CD4-positive, alpha-beta T cell treated with Interleukin-10 for 1 hour (primary cell): ENCODE measurements at places on chromosomes 4 and X.

GRCh38 chrX:52270453-52271116 is 85.9 kb downstream of the MAGED4 start:
- DNase-seq, result no peak

- DNase-seq, result no peak
Observed at GRCh38 chrX:1341545-1342184, 5.1 kb downstream of the IL3RA start.

DNA sequence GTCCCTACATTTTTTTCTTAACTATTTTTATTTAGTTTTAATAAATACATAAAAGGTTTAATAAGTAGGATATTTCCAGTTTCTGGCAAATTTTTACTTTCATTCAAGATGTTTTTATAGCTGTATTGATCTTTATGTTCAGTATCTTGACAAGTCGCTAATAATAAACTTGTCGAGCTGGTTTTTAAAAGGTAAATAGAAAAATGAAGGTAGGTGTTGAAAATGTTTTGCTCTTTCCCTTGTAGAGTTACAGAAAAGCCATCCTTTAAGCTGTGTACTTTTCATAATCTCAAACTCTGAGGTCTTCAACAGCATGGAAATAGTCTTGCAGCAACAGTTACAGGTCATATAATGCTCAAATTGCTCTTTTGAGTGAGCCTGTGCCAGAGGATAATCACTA is 52.6 kb downstream of the RS1 start:
- DNase-seq, result no peak

DNA sequence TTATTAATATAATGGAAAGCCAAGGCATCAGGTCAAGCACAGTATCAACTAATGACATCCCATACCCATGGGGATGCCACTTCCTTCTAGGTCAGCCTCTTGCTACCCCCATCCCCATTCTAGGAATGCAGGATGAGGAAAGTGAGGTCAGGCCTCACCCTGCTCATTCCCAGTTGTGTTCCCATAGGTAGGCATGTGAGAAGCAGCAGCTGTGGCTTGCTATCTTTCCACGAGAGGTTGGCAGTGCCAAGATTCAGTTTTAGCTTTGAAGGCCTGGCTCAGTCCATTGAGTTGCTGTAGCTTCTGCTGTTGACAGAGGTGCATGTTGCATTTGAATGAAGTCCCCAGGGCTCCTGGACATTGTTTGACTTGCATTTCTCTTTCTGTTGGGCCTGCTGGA is 15.5 kb downstream of the LONRF3 start:
- DNase-seq, result no peak

DNA sequence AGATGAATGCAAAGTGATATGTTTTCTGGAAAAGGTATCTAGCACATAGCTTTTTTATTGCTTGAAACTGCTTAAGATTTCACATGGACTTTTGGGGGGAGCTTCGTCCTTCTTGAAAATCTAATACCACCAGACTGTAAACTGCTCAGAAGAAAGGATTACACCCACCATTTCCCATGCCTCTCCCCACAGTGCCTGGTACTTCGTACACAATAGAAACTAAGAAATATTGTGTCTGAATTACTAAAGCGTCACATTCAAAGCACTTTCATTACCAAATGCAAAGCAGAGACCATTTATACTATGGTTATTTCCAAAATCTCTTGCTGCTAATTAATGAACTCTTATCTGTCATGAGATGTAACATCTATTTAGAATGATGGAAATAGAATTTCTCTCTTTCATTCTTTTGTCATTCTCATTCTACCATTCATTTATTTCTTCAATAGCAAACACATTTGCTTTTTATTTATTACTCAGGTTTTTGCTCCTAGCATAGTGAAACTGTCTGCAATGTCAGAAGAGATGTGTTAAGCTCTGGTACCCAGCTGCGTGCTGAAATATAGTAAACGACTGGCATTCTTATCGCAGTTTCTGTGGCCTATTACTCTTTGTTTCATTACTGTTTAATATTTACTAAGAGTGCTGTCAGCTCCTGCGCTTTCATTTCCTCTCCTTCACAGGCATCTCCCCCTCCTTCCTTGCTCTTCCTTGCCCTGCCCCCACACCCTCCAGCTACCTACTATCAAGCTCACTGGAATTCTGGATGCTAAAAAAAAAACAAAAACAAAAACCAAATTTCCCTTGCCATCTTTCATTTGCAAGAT is 51.4 kb upstream of the RAPGEF2 start:
- DNase-seq, result no peak

GRCh38 chrX:57772637-57773036 is 92.6 kb upstream of the NLRP2B start:
- DNase-seq, result no peak
